ENCODE measurements at places on chromosomes 4 and X.

- no peaks in the 10 kb centered on the region for H3K36me3 ChIP-seq
- H3K4me3 ChIP-seq = no peak overlapping the region
- H3K4me1 ChIP-seq = no peaks in the 10 kb centered on the region
- no peaks in the 10 kb centered on the region for H3K27me3 ChIP-seq
- DNase-seq = no peak
Observed at GRCh38 chrX:16552546-16552945, 97.4 kb upstream of the S100G start.

- no peaks in the 10 kb centered on the region for H3K4me1 ChIP-seq
- no peak overlapping the region for H3K4me3 ChIP-seq
- no peak overlapping the region for H3K27ac ChIP-seq
- H3K36me3 ChIP-seq = no peaks in the 10 kb centered on the region
Observed at GRCh38 chr4:108287834-108288413, 119.2 kb upstream of the LEF1 start.

DNA sequence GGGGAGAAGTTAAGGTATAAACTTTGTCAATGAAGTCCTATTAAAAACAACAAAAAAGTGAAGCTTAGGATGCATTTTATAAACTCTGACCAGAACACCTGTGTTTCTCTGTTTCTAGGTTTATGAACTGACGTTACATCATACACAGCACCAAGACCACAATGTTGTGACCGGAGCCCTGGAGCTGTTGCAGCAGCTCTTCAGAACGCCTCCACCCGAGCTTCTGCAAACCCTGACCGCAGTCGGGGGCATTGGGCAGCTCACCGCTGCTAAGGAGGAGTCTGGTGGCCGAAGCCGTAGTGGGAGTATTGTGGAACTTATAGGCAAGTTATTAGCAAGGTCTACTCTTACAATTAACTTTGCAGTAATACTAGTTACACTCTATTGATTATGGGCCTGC, 46.6 kb downstream of the HTT start:
- H3K36me3 ChIP-seq = peaks cover 14% of the 10 kb centered on the region
- H3K27me3 ChIP-seq = no peaks in the 10 kb centered on the region
- DNase-seq = no peak
- H3K27ac ChIP-seq = peak overlapping the region; percentile 69
- peaks cover 33% of the 10 kb centered on the region for H3K4me1 ChIP-seq
- H3K4me3 ChIP-seq = no peak overlapping the region

GRCh38 chr4:185405296-185405999, 8.8 kb downstream of the ANKRD37 start:
- H3K4me1 ChIP-seq = peaks cover 11% of the 10 kb centered on the region
- no peak overlapping the region for H3K4me3 ChIP-seq
- no peaks in the 10 kb centered on the region for H3K27me3 ChIP-seq
- DNase-seq = no peak
